Spinal cord (tissue), 10 donors: ENCODE measurements at places on chromosomes 1 and 21. TPM values are rescaled to one million over a fixed set of nuclear protein-coding genes. Genes with fewer than 3 reads are reported as not detected.

Gene NBPF8
- 9.5 TPM for total RNA-seq

- H3K27me3 ChIP-seq: no peaks in the 10 kb centered on the region
- H3K4me3 ChIP-seq: no peak overlapping the region
- no peak for DNase-seq
- H3K4me1 ChIP-seq: peaks cover 6% of the 10 kb centered on the region
- no peaks in the 10 kb centered on the region for H3K36me3 ChIP-seq
Measured at GRCh38 chr1:184199036-184199435, 147.5 kb downstream of the TSEN15 start.

Gene LDLRAD1
- not detected for total RNA-seq

Gene SPATA1
- total RNA-seq: 1.8 TPM

Gene PLEKHO1
- 47.0 TPM for total RNA-seq

GRCh38 chr1:247111700-247112478 lies 7.7 kb upstream of the ZNF669 start:
- peak; percentile 68 for DNase-seq
- H3K4me1 ChIP-seq: peaks cover 17% of the 10 kb centered on the region
- no peaks in the 10 kb centered on the region for H3K27me3 ChIP-seq
- no peaks in the 10 kb centered on the region for H3K36me3 ChIP-seq

Gene PYHIN1
- total RNA-seq: 0.30 TPM

Gene COL9A2
- 38.9 TPM for total RNA-seq

DNA sequence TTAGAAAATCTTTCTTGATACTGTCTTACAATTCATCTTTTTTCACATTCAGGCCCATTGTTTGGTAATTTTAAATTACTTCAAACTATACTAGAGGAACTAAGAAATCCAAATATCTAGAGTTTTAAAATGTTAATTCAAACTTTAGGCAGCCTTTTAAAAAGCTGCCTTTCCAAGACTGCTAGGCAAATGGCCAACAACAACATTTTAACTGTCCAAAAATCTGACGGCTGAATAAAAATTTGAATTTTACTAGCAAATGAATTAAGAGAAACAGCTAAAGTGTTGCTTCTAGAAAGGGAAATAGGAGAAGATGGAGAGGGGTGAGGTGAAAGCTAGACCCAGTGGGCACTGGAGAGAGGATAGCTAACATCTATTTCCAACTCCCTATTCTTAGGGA lies 17.2 kb downstream of the DPYD start:
- H3K4me3 ChIP-seq: no peak overlapping the region
- no peaks in the 10 kb centered on the region for H3K4me1 ChIP-seq
- no peaks in the 10 kb centered on the region for H3K36me3 ChIP-seq
- no peaks in the 10 kb centered on the region for H3K27me3 ChIP-seq
- DNase-seq: no peak

DNA sequence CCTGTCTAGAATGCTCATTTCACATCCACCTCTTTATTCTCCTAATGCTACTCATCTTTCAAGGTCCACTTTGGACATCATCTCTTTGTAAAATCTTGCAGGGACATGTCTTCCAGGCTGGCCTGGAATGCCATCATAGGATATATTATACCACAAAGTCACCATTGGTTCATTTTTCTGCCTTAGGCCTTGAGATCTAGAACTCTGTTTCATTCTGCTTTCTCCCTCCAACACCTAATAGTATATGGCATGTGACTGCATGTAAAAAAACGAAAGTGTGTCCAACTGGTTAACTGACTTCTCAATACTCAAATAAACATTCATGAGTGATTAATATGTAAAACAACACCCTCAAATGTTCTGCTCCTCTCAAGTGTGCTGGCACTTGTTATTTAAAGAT lies 84.1 kb downstream of the RGS2 start:
- DNase-seq: no peak
- no peak overlapping the region for H3K27ac ChIP-seq
- no peaks in the 10 kb centered on the region for H3K27me3 ChIP-seq
- no peaks in the 10 kb centered on the region for H3K36me3 ChIP-seq

DNA sequence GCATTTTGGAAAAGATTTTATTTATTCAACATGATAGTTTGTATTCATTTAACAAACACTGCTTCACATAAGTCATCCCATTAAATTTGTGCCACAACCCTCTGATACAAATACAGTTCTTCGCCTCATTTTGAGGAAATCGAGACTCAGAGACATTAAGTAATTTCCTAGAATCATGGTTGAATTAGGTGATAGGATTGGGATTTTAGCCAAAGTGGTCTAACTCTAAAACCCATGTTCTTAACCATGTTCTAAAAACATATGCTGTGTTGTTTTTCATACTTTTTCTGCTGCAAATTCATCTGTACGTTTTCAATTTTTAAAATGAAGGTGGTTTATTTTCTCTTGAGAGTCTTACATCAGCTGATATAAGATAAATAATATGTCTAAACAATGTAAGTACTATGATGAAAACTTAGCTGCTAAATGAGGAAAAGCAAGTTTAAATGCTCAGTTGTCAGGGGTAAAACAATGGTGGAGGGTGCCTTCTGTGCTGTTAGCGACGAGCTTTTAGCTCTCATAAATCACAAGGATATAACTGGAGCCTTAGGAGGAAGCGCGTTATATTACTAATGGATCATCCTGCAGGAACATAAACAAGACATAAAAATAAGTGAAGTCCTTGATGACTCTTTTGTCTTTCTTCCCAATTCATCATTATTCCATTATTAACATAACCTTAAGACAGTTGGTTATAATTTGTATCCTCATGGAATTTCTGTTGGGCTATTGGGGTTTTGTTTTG lies 97.7 kb downstream of the CACHD1 start:
- no peak overlapping the region for H3K27ac ChIP-seq
- no peaks in the 10 kb centered on the region for H3K27me3 ChIP-seq
- H3K4me1 ChIP-seq: peaks cover 3% of the 10 kb centered on the region
- H3K36me3 ChIP-seq: no peaks in the 10 kb centered on the region
- H3K4me3 ChIP-seq: no peak overlapping the region

Gene CCDC181
- total RNA-seq: 6.1 TPM

Gene BATF3
- total RNA-seq: 2.7 TPM

DNA sequence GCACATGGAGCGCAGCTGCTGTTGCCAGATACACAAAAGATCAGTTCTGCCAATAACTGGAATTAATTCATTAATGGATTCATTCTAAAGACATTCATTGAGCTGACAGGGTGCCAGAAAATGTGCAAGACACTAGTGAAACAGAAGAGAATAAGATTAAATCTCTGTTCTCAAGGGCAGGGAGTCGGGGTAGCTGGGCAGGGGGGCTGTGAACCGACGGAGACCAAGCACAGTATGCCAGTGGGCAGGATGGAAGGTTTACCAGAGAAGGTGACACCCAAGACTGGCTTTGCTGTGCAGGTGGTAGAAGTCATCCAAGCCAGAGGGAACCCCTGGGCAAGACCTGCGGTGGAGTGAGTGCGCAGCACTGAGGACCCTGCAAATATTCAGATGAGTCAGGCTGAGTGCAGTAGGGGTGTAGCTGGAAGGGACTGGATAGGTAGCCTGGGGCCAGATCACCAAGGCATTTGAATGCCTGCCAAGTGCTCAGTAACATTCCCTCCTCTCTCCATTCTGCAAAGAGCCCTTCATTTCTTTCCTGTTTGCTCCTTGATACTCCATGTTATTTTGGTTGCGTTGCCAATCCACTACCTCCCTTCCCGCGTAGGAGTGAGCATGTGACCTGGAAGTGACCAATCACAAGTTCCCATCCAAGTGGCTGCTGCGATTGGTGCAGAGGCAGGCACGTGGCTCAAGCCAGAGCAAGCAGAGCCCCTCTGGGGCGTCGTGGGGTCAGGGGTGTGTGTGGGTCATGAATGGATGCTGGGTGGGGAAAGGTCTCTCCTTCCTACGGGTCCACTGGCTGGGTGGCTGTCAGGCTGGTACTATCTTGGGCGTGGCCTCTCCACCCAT lies 413.1 kb downstream of the PTPRU start:
- no peak overlapping the region for H3K27ac ChIP-seq
- no peaks in the 10 kb centered on the region for H3K36me3 ChIP-seq
- H3K27me3 ChIP-seq: no peaks in the 10 kb centered on the region
- H3K4me3 ChIP-seq: no peak overlapping the region
- no peak for DNase-seq
- H3K4me1 ChIP-seq: no peaks in the 10 kb centered on the region

- no peak overlapping the region for H3K4me3 ChIP-seq
- no peaks in the 10 kb centered on the region for H3K27me3 ChIP-seq
- H3K27ac ChIP-seq: no peak overlapping the region
- no peaks in the 10 kb centered on the region for H3K4me1 ChIP-seq
- no peak for DNase-seq
- H3K36me3 ChIP-seq: no peaks in the 10 kb centered on the region
Measured at GRCh38 chr1:104163912-104164476, 414.3 kb downstream of the AMY1C start.

DNA sequence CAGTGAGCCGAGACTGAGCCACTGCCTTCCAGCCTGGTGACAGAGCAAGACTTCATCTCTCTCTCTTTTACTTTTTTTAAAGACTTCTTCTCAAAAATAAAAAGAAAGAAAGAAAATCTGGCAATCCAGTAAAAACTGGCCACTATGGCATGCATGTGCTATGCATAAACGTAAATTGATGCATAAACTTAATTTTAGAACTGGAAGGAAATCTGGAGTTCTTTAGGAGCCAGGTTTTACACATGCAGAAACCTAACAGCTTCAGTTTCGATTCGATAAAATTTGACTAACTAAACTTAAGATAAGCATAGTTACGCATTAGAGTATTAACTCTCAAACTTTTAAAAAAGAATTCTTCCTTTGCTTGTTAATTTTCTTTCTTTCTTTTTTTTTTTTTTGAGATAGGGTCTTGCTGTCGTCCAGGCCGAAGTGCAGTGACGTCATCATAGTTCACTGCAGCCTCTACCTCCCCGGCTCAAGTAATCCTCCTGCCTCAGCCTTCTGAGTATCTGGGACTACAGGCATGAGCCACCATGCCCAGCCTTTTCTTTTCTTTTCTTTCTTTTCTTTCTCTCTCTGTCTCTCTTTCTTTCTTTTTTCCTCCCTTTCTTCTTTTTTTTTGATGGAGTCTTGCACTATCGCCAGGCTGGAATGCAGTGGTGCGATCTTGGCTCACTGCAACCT lies 11.9 kb upstream of the LGALS8 start:
- DNase-seq: no peak
- H3K4me1 ChIP-seq: no peaks in the 10 kb centered on the region
- no peak overlapping the region for H3K27ac ChIP-seq
- H3K4me3 ChIP-seq: no peak overlapping the region

- no peak for DNase-seq
- no peaks in the 10 kb centered on the region for H3K27me3 ChIP-seq
- no peaks in the 10 kb centered on the region for H3K36me3 ChIP-seq
- H3K4me3 ChIP-seq: no peak overlapping the region
- no peak overlapping the region for H3K27ac ChIP-seq
Measured at GRCh38 chr1:117045644-117046043, 14.5 kb upstream of the TTF2 start.

- no peak for DNase-seq
- H3K27me3 ChIP-seq: peaks cover 12% of the 10 kb centered on the region
- no peak overlapping the region for H3K4me3 ChIP-seq
- no peaks in the 10 kb centered on the region for H3K4me1 ChIP-seq
Measured at GRCh38 chr1:24966121-24966723, 36.1 kb upstream of the RUNX3 start.

GRCh38 chr1:236534151-236534651 lies 10.4 kb downstream of the LGALS8 start:
- no peak for DNase-seq
- H3K27me3 ChIP-seq: no peaks in the 10 kb centered on the region
- no peak overlapping the region for H3K27ac ChIP-seq
- H3K4me3 ChIP-seq: no peak overlapping the region
- H3K36me3 ChIP-seq: peaks cover 16% of the 10 kb centered on the region
- H3K4me1 ChIP-seq: peaks cover 4% of the 10 kb centered on the region

- DNase-seq: no peak
- no peaks in the 10 kb centered on the region for H3K4me1 ChIP-seq
Measured at GRCh38 chr1:199490769-199491527, 536.6 kb upstream of the NR5A2 start.

GRCh38 chr1:9822897-9823692 lies 670 bp downstream of the CLSTN1 start:
- H3K36me3 ChIP-seq: peaks cover 5% of the 10 kb centered on the region
- peaks cover 22% of the 10 kb centered on the region for H3K4me1 ChIP-seq
- no peak overlapping the region for H3K27ac ChIP-seq
- H3K4me3 ChIP-seq: peak overlapping the region; percentile 82

DNA sequence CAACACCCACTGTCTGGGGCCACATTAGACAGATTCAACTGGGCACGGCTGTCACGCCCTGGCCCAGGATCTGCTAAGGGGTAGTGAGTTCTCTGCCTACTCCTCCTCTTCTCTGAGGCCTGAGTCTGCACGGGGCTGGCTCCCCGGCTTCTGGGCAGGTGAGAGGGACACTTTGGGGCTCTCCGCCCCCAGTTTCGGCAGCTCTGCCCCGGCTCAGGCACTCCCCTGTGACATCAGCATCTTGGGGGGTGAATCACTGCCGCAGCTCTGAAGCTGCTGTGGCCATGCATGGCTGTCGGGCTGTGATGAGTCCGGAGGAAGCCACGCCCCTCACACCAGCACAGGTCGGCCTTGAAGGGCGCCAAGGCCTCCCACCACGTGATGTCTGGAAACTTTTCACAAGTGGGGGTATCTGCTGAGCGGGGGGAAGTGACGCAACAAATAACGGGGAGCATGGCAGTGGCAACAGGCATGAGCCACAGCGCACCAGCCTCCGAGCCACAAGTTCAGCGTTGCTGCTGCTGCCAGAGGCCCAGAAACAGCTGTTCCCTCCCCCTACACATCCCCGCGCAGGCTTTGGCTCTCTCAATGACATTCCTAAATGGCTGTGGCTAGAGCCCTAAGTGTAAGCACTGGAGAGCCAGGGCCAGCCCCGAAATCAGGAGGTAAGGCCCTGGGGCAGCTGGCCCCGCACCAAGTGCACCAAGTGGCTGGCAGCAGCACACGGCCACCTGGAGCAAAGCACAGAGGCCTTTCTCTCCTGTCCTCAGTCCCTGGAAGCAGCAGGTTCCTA lies 26.3 kb downstream of the ZBTB17 start:
- H3K4me3 ChIP-seq: no peak overlapping the region
- H3K36me3 ChIP-seq: peaks cover 78% of the 10 kb centered on the region

- H3K4me3 ChIP-seq: no peak overlapping the region
- no peaks in the 10 kb centered on the region for H3K27me3 ChIP-seq
- no peaks in the 10 kb centered on the region for H3K4me1 ChIP-seq
Measured at GRCh38 chr1:221283532-221283931, 404.3 kb downstream of the HLX start.

Gene TRIM67
- total RNA-seq: 5.2 TPM

- no peak overlapping the region for H3K27ac ChIP-seq
- no peaks in the 10 kb centered on the region for H3K27me3 ChIP-seq
- no peak for DNase-seq
- H3K4me3 ChIP-seq: no peak overlapping the region
Measured at GRCh38 chr1:18928406-18928805, 26.1 kb upstream of the ALDH4A1 start.

- no peaks in the 10 kb centered on the region for H3K4me1 ChIP-seq
- H3K27ac ChIP-seq: peak overlapping the region; percentile 20
- no peaks in the 10 kb centered on the region for H3K27me3 ChIP-seq
- no peak for DNase-seq
- no peak overlapping the region for H3K4me3 ChIP-seq
Measured at GRCh38 chr21:26892151-26892550, 46.9 kb upstream of the ADAMTS1 start.

- no peak overlapping the region for H3K27ac ChIP-seq
- H3K36me3 ChIP-seq: peaks cover 3% of the 10 kb centered on the region
- peaks cover 3% of the 10 kb centered on the region for H3K4me1 ChIP-seq
- DNase-seq: no peak
- H3K4me3 ChIP-seq: no peak overlapping the region
- no peaks in the 10 kb centered on the region for H3K27me3 ChIP-seq
Measured at GRCh38 chr1:94532077-94532476, 9.5 kb downstream of the F3 start.

Gene PNRC2
- 87.1 TPM for total RNA-seq

GRCh38 chr1:207808322-207808705 lies 56.5 kb downstream of the CD46 start:
- H3K36me3 ChIP-seq: peaks cover 57% of the 10 kb centered on the region
- no peak for DNase-seq
- no peak overlapping the region for H3K4me3 ChIP-seq
- H3K27ac ChIP-seq: no peak overlapping the region
- H3K4me1 ChIP-seq: peaks cover 19% of the 10 kb centered on the region

Gene SPRR2A
- total RNA-seq: not detected

Gene RASAL2
- 32.6 TPM for total RNA-seq
